ENCODE measurements at places on chromosomes 1 and 21. TPM values are rescaled to one million over a fixed set of nuclear protein-coding genes. Genes with fewer than 3 reads are reported as not detected.

RAB29 gene
- 17.1 TPM for total RNA-seq

LRRN2 gene
- total RNA-seq, result 0.05 TPM

OSCP1 gene
- total RNA-seq, result 4.5 TPM

ERG gene
- total RNA-seq, result 65.4 TPM

RAD54L gene
- total RNA-seq, result 10.8 TPM

Data from mammary microvascular endothelial cell (primary cell).